ENCODE measurements at places on chromosomes 12 and 14.

GRCh38 chr12:6934110-6934509 lies 6.4 kb downstream of the ATN1 start:
- DNase-seq = peak; percentile 86

DNA sequence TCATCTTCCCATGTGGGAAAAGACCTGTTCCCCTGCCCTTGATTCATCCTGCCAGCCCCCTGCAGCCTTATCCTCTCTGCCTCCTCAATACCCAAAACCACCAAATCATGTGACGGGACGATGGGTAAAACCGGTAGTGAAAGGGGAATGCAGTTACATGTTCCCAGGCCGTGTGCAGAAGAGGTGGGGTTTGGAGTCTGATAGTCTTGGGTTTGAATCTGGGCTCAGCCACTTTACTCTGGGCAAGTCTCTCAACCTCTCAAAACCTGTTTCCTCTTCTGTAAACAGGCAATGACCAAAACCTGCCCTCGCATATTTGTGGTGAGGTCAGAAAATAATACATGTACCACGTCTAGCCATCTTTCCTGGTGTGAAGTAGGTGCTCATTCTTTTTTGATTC lies 123.0 kb downstream of the PLXNC1 start:
- DNase-seq = peak; percentile 43

GRCh38 chr14:95348395-95349080 lies 28.8 kb upstream of the CLMN start:
- DNase-seq = no peak

- no peak for DNase-seq
Observed at GRCh38 chr12:89391726-89392336, 39.5 kb upstream of the DUSP6 start.

- no peak for DNase-seq
Observed at GRCh38 chr12:39300799-39301198, 142.1 kb downstream of the KIF21A start.

GRCh38 chr12:2796187-2796666 lies 1.5 kb downstream of the FKBP4 start:
- no peak for DNase-seq

DNA sequence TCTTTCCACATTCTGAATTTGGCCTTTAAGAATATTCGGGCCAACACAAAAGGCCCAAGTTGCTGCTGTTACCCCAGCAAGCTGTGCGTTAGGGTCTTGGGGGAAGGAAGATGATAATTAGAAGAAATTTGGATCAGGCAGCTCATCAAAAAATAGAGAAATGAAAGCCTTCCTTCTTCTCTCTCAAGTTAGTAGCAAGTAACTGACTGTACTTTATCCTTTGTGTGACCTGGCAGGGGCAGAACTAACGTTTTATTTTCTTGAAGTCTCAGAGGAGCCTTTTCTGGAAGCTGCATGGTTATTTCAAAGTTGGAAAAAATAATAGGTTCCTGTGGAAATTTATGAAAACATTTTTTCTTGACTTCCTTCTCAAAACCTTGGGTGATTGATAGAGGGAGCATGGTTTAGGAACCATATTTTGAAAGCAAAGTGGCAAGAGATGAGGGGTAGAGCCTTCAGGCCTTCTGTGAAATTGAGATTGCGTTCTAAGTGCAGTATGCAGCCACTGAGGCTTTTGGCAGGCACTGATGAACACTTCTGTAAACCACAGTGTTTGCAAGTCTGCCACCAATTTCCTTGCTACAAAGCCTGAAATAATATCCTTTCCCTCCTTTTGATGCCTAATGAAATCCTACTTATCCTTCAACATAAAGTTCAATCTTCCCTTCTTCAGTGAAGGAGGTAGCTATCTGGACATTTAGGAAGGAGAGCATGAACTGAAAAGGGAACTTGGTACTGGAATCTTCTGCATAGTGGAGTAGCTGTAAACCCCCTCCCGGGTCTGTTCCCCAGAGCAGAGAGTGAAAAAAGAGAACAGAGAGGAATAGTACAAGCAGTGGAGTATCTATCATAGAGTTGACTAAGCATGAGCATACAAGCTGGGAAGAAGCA lies 123.2 kb downstream of the FGD4 start:
- DNase-seq = no peak

GRCh38 chr12:121114806-121115205 lies 17.9 kb upstream of the P2RX7 start:
- no peak for DNase-seq

GRCh38 chr14:61403411-61403810 lies 82.0 kb downstream of the PRKCH start:
- no peak for DNase-seq

DNA sequence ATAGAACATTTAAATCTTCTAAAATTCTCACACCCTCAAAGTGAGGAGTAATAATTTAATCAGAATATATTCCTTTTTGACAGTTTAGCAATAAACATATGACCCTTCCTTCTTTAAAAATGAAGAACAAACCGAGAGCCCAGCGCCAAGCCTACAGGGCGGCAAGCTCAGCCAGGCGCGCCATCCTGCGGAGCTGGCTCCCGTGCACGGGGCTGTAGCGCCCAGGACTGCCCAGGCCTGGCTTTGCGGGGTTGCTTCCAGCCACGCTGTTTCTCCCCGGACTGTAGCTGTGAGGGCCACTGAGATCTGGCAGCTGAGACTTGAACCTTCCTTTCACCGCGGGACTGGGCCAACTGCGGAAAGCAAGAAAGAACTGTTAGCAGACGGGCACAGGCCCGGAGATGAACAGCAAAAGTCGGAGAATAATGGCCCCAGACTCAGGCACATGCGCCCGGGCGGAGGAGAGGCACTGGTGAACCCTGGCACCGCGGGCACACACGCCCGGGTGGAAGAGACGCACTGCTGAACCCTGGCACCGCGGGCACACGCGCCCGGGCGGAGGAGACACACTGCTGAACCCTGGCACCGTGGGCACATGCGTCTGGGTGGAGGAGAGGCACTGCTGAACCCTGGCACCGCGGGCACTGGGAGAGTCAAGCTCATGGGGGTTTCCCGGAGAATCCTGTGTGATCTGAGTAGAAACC lies 16.6 kb downstream of the PGAM5 start:
- DNase-seq = no peak

DNA sequence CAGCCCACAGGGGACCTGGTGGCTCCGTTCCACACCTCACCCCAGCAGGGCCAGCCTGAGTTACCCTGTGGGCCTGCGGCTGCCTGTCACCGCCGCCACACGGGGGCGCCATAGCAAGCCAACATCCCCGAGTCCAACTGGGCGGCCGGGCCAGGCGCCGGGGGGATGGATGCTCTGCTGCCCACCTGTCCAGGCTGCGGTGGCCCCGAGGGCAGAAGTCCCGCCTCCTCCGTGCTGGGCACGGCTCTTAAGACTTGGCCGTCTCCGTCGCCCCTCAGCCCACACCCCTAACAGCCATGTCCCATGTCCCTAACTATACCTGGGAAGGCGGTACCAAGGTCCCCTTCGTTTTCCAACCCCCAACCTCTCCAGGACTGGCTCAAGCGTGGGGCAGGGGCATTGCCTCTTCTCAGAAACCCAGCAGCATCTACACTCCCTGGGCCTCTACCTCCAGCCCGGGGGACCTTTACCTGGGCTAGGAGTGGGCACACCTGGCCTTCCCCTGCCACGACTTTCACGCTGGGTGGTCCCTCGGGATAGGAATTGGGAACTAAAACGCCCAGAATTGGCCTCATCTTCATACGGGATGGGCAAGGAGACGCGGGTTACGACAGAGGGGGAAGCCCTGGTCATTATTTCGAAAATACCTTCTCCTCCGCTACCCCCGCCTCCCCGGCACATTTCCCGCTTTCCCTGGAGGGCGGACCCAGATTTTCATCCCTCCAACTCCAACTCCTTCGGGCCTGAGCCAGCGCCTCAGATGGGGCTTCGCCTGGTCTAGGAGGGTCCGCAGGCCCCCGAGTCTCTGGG lies 1.1 kb upstream of the CYP46A1 start:
- DNase-seq = peak; percentile 62

- DNase-seq = no peak
Observed at GRCh38 chr12:68207276-68207675, 18.3 kb downstream of the IL26 start.

DNA sequence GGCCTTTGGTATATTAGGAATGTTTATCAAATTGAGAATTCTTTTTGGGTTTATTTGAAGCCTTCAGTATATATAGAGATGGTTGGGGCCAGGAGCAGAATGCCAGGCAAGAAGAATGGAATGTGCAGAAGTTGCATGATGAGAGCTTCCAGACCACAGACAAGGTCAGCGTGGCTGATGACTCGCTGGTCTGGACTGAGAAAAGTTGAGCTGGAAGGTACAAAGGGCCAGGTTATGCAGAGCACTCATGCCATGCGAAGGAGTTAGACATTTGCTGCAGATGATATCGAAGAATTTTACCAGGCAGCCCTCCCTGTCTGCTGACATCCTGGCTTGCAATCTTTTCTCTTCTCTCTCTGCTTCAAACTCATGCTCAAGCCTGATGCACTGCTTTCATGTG lies 196.2 kb upstream of the ARHGAP5 start:
- peak; percentile 98 for DNase-seq

GRCh38 chr12:132186208-132186856 lies 42.1 kb downstream of the NOC4L start:
- no peak for DNase-seq

DNA sequence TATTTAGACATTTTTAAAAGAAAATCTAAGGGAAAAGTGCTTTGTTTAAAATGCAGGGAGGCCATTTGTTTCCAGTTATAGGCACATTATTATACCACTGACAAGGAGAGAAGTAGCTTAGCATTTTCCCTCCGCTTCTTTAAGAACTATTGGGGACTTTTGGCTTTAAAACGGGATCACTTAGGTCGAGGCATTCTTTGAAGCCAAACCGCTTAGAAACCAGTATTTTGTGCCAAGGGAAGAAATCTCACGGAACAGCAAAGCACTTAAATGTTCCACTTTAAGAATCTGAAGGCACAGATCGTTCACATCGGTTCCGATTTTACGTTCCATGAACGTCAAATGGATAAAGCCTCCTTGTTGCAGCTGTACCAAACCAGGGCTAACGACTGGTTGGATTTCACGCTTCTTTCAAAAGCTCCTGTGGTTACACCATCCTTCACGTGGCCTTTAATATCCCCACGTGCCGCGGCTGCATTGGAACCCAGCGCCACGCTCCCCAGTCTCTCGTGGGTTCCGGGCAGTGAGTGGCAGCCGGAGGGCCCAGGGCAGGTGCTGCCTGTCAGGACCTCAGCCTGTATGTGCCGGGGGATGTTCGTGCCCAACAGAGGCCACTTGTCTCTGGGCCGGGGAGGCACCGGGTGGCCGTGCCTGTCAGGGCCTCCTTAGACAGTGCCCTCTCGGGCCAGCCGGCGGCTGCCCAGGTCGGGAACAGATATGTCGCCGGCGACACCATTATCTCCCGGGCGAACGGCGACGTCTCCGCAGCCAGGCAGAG lies 195.4 kb downstream of the KIF26A start:
- DNase-seq = no peak

- no peak for DNase-seq
Observed at GRCh38 chr12:49195736-49196135, 6.9 kb upstream of the TUBA1A start.

- DNase-seq = no peak
Observed at GRCh38 chr12:59453475-59453874, 142.4 kb upstream of the SLC16A7 start.

GRCh38 chr12:19388131-19388549 lies 51.2 kb upstream of the AEBP2 start:
- no peak for DNase-seq

- DNase-seq = no peak
Observed at GRCh38 chr12:92582475-92582874, 120.3 kb upstream of the PLEKHG7 start.

DNA sequence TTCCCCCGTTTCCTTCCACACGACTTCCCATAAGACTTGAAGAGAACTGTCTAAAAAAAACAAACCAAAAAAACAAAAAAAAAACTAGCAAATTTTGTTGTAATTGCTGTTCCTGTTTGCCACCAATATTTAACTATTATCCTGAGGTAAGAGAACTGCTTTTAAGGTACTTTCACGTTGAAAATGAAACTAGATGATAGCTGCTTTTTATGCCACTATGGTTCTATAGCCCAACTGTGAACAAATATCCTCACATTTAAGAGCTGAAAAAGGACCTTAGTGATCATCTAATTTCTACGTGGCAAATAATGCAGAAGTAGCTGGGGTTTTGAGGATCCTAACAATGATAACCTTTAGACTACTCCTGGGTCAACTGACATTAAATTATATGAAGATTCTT lies 98.6 kb downstream of the TAOK3 start:
- DNase-seq = no peak

- DNase-seq = no peak
Observed at GRCh38 chr14:92450351-92451070, 63.1 kb upstream of the RIN3 start.

- no peak for DNase-seq
Observed at GRCh38 chr12:68239309-68239982, 13.8 kb upstream of the IL26 start.

DNA sequence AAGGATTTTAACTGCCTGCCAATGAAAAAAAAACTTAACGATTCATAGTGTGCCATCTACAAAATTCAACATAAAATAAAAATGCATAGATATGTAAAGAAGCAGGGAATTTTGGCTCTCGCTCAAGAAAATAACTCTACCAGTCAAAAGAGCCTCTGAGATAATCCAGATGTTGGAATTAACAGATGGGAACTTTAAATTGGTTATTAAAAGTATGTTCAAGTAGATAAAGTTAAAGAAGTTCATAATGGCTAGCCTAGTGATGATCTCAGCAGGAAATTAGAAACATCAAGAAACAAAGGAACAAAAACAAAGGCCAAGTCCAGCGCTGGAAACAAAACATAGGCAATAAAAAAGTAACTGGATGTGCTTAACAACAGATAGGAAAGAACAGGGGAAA lies 23.1 kb downstream of the PIK3C2G start:
- DNase-seq = no peak
